ENCODE measurements at places on chromosomes 7 and 10. TPM values are rescaled to one million over a fixed set of nuclear protein-coding genes. Genes with fewer than 3 reads are reported as not detected.

- no peak overlapping the region for H3K27ac ChIP-seq
- no peaks in the 10 kb centered on the region for H3K36me3 ChIP-seq
- H3K4me3 ChIP-seq: no peak overlapping the region
- H3K4me1 ChIP-seq: peaks cover 5% of the 10 kb centered on the region
- no peak for DNase-seq
- H3K27me3 ChIP-seq: peaks cover 11% of the 10 kb centered on the region
Observed at GRCh38 chr7:69608878-69609277, 10.6 kb downstream of the AUTS2 start.

DNA sequence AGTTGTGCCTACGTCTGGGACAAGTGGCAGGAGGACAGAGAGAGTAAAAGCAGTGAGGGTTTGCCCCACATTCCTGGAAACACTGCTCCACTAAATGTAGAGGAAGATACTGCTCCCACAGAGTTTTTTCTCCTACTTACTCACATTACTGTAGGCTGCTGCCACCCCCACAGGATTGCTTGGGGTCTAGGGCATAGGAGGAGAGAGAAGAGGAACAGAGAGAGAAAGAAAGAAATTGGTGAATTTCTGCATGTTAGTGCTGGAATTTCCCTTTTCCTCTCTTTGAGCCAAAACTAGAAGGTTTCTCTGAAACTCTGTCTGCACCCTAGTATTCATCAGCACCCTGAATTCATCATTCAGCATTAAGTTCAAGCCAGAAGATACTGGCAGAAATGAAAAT is 397.9 kb downstream of the INHBA start:
- H3K4me1 ChIP-seq: no peaks in the 10 kb centered on the region
- no peaks in the 10 kb centered on the region for H3K27me3 ChIP-seq
- no peaks in the 10 kb centered on the region for H3K36me3 ChIP-seq
- DNase-seq: no peak
- no peak overlapping the region for H3K4me3 ChIP-seq

- no peak for DNase-seq
- no peaks in the 10 kb centered on the region for H3K27me3 ChIP-seq
- peaks cover 4% of the 10 kb centered on the region for H3K36me3 ChIP-seq
Observed at GRCh38 chr10:5814110-5815107, 1.2 kb upstream of the GDI2 start.

GRCh38 chr10:62297857-62298256 is 29.2 kb upstream of the RTKN2 start:
- no peaks in the 10 kb centered on the region for H3K4me1 ChIP-seq
- no peak for DNase-seq
- H3K27ac ChIP-seq: no peak overlapping the region
- H3K36me3 ChIP-seq: no peaks in the 10 kb centered on the region
- H3K4me3 ChIP-seq: no peak overlapping the region
- H3K27me3 ChIP-seq: no peaks in the 10 kb centered on the region

ZNF727 gene
- total RNA-seq: 0.24 TPM

DNA sequence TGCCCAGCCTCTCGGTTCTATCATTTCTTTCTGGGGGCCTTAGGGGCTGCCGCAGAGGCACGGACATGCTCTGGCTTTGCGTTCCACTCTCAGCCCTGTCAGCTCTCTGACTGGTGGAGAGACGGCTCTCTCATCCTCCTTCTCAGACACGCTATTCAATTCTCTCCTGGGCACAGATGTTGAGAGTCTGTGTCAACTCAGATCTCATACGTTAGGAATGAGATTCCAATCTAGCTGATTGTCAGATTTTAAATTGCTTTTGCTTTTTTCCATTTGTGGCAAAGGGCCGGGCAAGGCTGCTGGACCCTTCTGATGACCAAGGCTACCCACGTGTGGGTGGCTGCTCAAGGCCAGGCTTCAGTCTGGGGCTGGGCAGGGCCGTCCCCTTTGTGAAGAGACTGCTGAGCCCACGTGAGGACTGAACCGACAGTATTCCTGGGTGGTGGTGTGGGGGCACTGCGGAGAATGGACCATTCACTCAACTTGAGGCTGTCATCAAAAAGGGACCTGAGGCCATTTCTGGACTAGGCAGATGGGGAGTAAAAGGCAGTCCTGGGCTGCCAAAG is 71.5 kb downstream of the CLEC2L start:
- H3K36me3 ChIP-seq: peaks cover 84% of the 10 kb centered on the region
- no peak overlapping the region for H3K27ac ChIP-seq
- no peak overlapping the region for H3K4me3 ChIP-seq
- H3K4me1 ChIP-seq: no peaks in the 10 kb centered on the region

DNA sequence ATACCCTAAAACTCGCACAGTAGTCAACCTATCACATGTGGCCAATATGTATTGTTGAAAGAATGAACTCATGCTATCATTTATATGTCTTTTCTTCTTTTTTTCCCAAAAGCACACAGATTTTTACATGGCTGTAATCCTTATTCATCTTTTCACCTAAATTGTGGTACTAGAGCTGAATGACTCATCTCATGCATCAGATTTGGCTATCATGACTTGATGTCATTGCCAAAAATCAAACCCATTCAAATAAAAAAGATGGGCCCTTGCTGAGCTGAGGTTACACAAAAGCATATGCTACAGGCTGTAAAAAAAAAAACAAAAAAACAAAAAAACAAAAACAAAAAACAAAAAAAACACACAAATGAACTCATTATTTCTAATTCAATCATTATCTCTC is 3.3 kb upstream of the LMOD2 start:
- no peaks in the 10 kb centered on the region for H3K27me3 ChIP-seq
- no peak for DNase-seq
- no peak overlapping the region for H3K4me3 ChIP-seq
- H3K36me3 ChIP-seq: no peaks in the 10 kb centered on the region
- H3K4me1 ChIP-seq: no peaks in the 10 kb centered on the region
- H3K27ac ChIP-seq: no peak overlapping the region
